ENCODE measurements at places on chromosomes 3 and 15. TPM values are rescaled to one million over a fixed set of nuclear protein-coding genes. Genes with fewer than 3 reads are reported as not detected.

DNA sequence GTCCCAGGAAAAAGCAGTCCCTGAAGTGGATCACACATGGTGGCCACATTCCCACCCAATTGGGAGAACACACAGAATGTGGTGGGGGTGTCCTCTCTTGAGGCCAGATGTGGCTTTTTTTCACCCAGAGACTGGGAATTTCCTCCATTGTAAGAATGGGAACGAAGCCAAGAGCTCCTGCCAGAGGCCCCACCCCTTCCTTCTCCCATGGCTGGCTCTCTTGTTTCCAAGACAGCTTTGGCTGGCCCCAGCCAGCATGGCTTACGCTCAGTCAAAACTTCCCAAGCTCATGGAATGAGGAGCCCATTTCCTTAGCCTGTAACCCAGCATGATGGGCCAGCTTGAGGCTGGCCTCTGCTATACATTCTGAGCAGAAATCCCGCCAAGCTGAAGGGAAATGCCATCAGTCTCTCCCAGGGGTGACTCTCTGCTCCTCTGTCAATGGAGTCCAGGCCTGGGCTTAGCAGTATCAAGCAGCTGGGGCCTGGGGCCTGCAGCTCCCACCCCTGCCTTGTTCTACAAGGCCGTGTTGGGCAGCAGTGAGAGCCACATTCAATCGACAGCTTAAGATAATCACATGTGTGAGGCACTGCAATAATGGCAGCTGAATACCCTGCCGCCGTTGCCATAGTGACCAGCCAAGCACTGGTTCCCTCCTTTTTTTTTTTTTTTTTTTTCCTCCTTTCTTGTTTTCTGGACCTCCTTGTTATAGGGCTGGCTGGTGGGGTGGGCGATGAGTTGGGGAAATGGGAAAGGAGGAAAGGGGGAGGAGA, 142.4 kb downstream of the EPHB1 start:
- no peak for DNase-seq

GRCh38 chr3:14565868-14566588, 25.9 kb upstream of the GRIP2 start:
- peak; percentile 64 for DNase-seq

- no peak for DNase-seq
Observed at GRCh38 chr15:99735868-99736267, 2.6 kb upstream of the LYSMD4 start.

DNA sequence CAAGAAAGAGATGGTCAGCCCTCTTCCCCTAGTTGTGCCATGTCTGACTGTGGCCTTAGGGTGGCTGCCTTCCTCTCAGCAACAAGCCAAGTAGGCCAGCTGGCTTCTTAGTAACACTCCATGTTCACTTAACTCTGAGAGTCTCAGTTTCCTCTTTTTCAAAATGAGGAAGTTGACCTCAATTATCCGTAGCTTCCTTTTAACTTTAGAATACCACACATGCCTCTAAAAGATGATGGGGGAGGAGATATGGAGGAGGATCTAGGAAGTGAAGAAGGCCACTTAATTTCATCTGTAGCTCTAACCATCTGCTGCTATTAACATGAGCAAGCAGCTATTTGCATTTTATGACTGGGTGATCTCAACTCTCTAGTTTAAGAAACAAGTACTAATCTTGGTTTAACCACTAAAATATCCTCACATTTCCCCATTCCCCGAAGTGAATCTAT, 32.9 kb downstream of the CD200R1L start:
- DNase-seq: no peak

GRCh38 chr3:33318710-33319380, 41.6 kb downstream of the FBXL2 start:
- no peak for DNase-seq

- DNase-seq: no peak
Observed at GRCh38 chr15:88069561-88069960, 187.0 kb downstream of the NTRK3 start.

- no peak for DNase-seq
Observed at GRCh38 chr15:74264081-74264501, 28.0 kb downstream of the CCDC33 start.

DNA sequence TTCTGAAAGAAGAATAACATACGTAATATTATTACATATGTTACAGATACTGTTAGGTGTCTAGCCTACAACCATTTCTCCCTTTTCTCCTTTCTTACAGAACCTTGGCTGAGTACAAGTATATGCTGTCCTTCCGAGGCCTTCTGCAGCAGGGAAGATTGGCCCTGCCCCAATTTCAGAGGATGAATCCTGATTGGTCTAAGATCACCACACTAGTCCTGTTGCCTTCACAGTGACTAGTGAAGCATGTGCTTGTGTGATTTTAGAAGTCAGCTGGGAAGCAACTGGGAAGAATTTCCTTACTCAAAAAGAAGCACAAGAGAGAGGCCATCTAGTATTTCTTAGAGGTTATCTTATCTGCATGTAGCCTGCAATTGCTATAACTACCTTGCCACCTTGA, 30.6 kb upstream of the MECOM start:
- DNase-seq: no peak

GABPB1 gene
- total RNA-seq: 76.2 TPM

ADAMTS17 gene
- total RNA-seq: 0.50 TPM
